Activated naive CD8-positive, alpha-beta T cell treated with anti-CD3 and anti-CD28 coated beads, Interleukin-2, amount 10 ng/mL, durations not matched to agents 7 days and 5 days (primary cell): ENCODE measurements at places on chromosomes 4 and X. TPM values are rescaled to one million over a fixed set of nuclear protein-coding genes. Genes with fewer than 3 reads are reported as not detected.

Gene MGAT4D
- total RNA-seq: not detected

Gene BRS3
- total RNA-seq: not detected

DNA sequence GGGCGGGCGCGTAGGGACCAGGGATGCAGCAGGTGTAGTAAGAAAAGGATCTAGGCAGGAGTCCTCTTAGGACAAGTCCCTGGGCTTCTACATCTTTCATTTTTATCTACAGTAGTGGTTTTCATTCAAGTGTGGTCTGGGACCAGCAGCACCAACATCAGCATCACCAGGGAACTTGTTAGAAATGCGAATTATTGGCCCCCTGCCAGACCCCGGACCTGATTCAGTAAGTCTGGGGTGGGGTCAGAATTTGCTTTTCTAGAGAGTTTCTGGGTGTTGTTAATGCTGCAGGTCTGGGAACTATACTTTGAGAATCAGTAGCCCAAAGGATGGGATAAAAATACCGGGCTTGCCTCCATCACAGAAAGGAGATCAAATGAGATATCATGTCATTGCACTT is 1.3 kb upstream of the PCYT1B start:
- no peak for DNase-seq
- H3K36me3 ChIP-seq: no peaks in the 10 kb centered on the region
- no peak overlapping the region for H3K4me3 ChIP-seq
- H3K27me3 ChIP-seq: peaks cover 16% of the 10 kb centered on the region
- peaks cover 16% of the 10 kb centered on the region for H3K4me1 ChIP-seq
- H3K27ac ChIP-seq: no peak overlapping the region

DNA sequence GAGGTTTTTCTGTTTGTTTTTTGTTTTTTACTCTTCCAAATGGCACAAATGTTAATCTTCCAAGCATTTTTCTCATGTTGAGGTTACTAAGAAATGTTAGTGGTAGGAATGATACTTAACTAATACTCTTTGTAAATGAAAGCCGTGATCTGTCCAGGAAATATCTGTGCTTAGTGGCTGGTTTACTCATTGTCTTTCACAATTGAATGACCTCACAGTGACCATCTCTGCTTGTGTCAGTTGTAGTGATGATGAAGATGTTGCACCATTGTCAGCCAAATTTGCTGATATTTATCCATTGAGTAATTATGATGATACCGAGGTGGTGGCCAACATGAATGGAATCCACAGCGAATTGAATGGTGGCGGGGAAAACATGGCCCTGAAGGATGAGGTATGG is 93.5 kb downstream of the TNIP2 start:
- no peak for DNase-seq
- H3K27ac ChIP-seq: no peak overlapping the region
- no peaks in the 10 kb centered on the region for H3K27me3 ChIP-seq

DNA sequence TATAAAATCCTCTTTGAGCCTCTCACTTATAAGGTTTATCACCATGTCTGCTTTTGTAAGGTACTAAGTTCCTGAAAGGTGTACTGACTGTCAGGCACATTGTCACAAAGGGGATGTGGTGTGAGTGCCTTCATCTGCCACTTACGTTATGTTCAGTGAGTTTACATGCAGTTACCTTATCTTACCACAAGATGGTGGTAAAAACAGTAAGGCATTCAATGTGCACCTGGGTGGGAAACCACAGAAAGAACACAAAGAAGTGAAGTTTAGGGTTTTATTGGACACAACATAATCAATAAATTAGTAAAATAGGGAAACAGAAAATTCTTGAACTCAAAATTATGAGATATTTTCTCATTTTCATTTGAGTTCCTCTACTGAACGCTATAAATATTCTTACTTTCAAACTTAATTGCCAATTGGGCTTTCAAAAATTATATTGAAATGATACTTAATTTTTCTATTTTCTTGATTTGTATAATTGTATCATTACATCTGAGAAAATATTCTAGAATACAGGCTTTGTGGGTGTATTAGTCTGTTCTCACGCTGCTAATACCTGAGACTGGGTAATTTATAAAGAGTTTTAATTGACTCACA is 650.8 kb downstream of the PCDH7 start:
- no peaks in the 10 kb centered on the region for H3K36me3 ChIP-seq
- no peak overlapping the region for H3K4me3 ChIP-seq
- H3K27me3 ChIP-seq: no peaks in the 10 kb centered on the region
- DNase-seq: no peak
- no peaks in the 10 kb centered on the region for H3K4me1 ChIP-seq

DNA sequence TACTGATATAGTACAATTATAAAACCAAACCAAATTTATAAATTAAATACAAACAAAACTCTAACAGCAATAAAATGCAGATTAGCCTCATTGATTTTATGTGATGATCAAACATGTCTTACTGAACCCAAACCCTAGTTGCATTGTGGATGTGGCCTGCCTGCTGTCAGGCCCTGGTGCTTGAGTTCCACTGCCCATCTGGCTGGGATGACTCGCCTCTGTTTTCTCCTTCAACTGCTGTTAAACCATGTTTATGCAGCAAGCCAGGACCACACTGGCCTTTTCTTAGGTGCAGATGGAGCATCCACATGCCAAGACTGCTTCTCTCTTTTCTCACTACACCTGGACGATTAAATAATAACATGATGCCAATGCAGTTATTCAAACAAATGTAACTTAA is 22.6 kb downstream of the NAP1L5 start:
- no peak overlapping the region for H3K4me3 ChIP-seq
- H3K36me3 ChIP-seq: peaks cover 33% of the 10 kb centered on the region
- no peak for DNase-seq
- peaks cover 4% of the 10 kb centered on the region for H3K4me1 ChIP-seq
- H3K27ac ChIP-seq: no peak overlapping the region

DNA sequence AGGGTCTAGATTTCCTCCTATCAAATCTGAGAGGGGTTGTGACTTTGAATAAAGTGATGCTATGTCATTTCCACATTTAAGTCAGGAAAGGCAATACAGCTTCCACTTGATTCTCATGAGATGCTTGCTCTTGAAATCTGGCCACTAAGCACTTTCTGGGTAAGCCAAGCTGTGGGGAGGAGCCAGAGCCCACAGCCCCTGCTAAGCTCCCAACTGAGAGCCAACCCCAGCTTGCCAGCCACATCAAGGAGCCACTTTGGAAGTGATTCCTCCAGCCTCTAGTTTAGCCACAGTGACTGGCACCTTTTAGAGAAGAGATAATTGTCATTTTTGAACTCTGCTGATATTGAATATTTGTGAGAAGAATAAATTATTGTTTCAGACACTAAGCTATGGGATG is 1441.5 kb upstream of the IGFBP7 start:
- H3K4me1 ChIP-seq: no peaks in the 10 kb centered on the region
- no peak overlapping the region for H3K4me3 ChIP-seq
- H3K27ac ChIP-seq: no peak overlapping the region
- no peaks in the 10 kb centered on the region for H3K27me3 ChIP-seq
- no peaks in the 10 kb centered on the region for H3K36me3 ChIP-seq
- no peak for DNase-seq

DNA sequence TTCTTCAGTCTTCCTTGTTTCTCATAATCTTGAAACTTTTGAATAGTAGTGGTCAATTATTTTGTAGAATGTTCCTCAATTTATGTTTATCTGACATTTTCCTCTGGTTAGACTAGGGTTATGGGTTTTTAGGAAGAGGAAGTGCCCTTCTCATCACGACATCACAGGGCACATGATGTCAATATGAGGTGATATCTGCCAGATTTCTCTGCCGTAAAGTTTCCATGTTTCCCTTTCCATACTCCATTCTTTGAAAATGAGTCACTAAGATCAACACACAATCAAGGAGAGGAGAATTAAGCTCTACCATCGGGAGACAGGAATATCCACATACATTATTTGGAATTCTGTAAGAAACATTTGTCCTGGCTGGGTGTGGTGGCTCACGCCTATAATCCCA is 28.4 kb downstream of the RP2 start:
- H3K4me1 ChIP-seq: no peaks in the 10 kb centered on the region
- H3K4me3 ChIP-seq: no peak overlapping the region
- no peak for DNase-seq
- H3K36me3 ChIP-seq: peaks cover 28% of the 10 kb centered on the region
- no peaks in the 10 kb centered on the region for H3K27me3 ChIP-seq
- H3K27ac ChIP-seq: peak overlapping the region; percentile 4

Gene RAB9B
- total RNA-seq: 0.37 TPM

GRCh38 chrX:431492-432111 is 44.9 kb upstream of the PPP2R3B start:
- H3K4me1 ChIP-seq: peaks cover 4% of the 10 kb centered on the region
- peaks cover 16% of the 10 kb centered on the region for H3K27me3 ChIP-seq
- no peak for DNase-seq
- no peak overlapping the region for H3K4me3 ChIP-seq

Gene SLITRK4
- total RNA-seq: not detected

Gene C4orf17
- total RNA-seq: not detected
